T follicular helper cell (primary cell): ENCODE measurements at places on chromosomes 3 and 15.

DNA sequence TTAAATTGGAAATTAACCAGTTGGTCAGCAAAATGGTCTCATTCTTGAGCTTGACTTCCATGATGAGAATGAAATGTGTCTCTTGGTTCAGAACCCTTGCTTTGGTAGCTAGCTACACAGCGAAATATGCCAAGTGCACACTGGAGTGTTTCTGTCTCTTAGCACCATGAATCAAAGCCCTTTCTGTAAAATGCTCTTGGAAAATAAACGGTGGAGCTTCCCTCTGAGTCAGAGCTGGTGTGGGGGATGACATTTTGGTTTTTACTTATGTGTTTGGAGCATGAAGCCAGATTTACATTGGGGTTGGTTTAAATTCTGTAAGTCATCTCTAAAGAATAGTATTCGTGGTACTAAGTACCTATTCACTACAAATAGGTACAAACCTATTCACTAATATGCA lies 85.1 kb upstream of the NANOGP8 start:
- DNase-seq, result no peak

DNA sequence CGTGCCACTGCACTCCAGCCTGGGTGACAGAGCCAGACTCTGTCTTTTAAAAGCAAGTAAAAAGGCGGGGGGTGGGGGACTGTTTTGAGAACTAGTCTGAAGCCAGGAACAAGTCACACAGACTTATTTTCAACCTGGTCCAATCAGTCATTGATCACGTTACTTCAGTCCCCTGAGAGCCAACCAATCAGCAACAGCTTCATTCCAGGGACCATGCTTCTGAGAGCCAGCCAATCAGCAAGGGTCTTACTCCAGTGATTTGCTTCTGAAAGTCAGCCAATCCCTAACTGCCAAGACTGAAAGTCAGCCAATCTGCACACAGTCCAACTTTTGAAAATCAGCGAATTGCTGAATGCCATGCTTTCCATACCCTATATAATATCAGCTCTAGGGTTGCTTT lies 48.6 kb upstream of the C15orf39 start:
- DNase-seq, result no peak

- DNase-seq, result no peak
Measured at GRCh38 chr3:177419904-177420601, 222.8 kb upstream of the TBL1XR1 start.

DNA sequence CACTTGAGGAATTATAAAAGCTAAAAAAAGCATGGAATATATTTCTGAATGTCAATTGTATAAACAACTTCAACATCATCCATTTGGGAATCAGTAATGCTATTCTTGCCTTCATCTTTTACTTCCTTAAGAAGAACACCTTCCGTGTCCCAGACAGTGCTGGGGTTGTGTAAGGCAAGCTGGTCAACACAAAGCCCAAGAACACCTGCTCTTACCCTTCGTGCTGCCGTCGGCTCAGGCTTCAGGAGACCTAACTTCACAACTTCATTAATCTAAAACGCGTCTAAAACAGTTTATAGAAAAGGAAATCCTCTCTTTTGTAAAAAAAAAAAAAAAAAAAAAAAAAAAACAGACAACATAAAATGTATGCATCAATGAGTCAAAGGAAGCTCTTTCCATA lies 81.3 kb downstream of the ABI3BP start:
- DNase-seq, result no peak

GRCh38 chr15:96268442-96269204 lies 61.9 kb upstream of the NR2F2 start:
- DNase-seq, result no peak

GRCh38 chr3:78986416-78987101 lies 781.2 kb downstream of the ROBO1 start:
- no peak for DNase-seq

- no peak for DNase-seq
Measured at GRCh38 chr3:148962513-148962912, 28.8 kb upstream of the GYG1 start.

- DNase-seq, result no peak
Measured at GRCh38 chr3:99418709-99419108, 219.7 kb upstream of the COL8A1 start.
